Dorsolateral prefrontal cortex (tissue), 122 donors: ENCODE measurements at places on chromosomes 6 and 20.

DNA sequence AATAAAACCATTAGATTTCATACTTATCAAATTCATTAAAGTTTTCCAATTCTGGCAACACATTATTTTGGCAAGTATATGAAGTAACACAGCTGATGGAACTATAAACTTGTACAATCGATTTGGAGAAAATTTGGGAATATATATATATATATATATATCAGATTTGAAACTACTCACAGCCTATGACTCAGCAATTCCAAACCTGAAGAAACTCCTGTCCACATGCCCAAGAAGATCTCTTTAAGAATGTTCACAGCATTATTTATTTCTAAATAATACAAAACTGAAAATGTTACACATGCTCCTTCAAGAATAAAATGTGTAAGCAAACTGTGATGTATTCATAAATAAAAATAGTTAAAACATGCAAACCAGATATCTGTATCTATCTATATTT lies 270.1 kb downstream of the TFAP2A start:
- no peak for DNase-seq

DNA sequence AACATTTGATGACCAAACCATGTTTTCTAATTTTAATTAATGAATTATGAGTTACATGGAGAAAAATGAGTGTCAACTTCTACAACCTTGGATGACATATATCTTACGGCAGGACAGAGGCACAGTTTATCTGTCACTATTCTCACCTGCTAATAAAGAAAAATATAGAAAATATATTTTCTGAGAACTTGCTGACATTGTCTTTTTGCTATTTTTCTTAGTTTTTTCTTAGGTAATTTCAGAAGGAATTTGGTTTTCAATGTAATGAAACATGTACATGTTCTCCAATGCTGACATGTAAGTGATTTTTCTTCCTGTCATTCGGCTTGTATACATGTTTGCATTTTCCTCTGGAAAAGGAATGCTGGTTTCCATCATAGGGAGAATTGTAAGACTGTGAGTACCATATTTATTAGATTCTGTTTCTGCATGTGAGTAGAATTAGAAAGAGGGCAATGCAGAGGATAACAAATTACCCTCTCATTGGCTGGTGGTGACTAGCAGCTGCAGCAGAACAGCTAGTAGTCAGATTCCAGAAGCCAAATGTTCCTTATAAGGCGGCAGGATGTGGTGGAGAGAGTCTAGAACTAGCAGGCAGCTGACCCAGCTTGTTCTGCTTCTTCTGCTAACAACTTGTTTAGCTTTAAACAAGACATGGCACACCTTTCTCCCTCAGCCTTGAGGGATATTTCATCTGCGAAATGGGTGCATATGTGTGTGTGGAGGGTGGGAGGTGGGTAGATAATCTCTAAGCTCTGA lies 132.8 kb upstream of the SPACA1 start:
- DNase-seq, result no peak

DNA sequence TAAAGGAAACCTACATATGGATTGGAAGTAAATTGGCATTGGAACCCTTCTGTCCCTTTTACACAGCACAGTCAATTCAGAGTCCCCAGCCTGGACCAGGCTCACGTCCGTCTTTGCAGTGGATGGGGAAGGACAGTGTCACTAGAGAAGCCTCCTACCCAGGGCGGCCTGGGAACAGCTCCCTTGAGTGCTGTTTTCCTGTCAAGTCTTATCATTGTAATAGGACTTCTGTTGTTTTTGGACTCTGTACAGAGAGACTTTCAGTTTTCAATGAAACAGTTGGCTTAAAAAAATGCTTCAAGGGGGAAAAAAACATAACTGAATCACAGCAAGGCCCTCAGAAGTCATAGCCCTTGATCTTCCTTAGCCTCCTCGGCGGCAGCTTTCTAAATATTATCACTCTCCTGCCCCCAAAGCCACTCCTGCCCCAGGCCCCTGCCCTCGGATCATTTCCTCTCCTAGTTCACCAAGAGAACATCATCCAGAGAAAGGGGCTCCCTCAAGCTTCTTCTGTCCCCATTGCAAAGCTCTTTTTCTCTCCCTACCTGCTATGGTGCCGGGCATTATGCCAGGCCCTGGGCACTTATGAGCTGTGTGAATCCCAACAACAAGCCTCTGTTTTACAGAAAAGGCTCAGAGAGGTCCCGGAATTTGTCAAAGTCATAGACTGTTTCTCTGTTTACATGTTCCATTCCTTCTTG lies 37.8 kb upstream of the CNKSR3 start:
- no peak for DNase-seq

DNA sequence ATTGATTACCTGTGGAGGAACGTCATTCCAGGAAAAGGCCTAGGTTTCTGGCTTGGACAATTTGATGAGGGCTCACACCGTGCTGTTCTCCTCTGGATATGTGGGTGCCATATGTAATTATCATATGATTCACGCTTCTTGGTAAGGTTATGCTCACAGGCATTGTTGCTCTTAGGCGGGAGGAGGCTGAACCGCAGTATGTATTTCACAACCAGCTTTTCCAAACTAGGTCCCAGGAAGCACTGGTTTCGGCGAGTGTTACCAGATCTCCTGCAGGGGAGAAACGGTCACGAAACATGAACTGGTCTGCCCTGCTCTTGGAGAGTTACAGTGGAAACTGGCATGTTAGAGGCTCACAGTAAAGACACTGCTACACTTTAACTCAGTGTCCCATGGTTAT lies 793 bp upstream of the FAM50B start:
- no peak for DNase-seq

DNA sequence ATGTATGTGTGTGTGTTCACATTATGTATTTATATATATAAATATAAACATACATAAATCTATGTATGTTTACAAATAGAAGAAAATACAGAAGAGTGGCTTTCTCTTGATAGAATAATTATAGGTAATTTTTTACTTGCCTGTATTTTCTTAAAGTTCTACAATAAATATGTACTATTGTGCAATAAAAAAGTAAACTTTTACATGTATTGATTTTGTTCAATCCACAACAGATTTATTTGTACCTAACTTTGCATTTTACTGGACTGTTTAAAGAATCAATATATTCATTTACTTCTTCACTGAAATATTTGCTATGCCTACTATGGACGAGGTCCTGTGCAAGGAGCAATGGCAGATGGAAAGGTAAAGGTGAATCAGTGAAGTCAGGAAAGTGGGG lies 14.0 kb upstream of the TAB2 start:
- DNase-seq, result no peak

GRCh38 chr6:44854712-44855443 lies 467.4 kb downstream of the CDC5L start:
- no peak for DNase-seq

GRCh38 chr20:52340036-52340634 lies 148.6 kb upstream of the ZFP64 start:
- DNase-seq, result no peak

DNA sequence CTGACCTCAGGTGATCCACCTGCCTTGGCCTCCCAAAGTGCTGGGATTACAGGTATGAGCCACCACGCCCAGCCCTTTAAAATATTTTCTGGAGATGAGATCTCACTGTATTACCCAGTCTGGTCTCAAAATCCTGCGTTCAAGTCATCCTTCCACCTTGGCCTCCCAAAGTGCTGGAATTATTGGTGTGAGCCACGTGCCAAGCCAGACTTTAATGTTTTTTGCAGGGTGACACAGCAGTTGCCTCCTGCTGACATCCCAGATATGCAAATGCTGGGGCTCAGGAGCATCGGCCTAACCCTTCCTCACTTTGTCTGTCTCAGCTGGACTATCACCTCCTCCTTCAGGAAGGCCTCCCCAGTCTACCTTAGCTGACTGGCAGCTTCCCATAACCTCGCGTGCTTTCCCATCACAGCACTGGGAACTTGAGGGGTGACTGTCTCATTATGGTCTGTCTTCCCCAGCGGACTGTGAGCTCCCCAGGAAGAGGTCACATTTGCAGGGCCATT lies 14.3 kb upstream of the ID1 start:
- DNase-seq, result no peak

- no peak for DNase-seq
Measured at GRCh38 chr6:20153194-20153593, 59.1 kb downstream of the MBOAT1 start.

DNA sequence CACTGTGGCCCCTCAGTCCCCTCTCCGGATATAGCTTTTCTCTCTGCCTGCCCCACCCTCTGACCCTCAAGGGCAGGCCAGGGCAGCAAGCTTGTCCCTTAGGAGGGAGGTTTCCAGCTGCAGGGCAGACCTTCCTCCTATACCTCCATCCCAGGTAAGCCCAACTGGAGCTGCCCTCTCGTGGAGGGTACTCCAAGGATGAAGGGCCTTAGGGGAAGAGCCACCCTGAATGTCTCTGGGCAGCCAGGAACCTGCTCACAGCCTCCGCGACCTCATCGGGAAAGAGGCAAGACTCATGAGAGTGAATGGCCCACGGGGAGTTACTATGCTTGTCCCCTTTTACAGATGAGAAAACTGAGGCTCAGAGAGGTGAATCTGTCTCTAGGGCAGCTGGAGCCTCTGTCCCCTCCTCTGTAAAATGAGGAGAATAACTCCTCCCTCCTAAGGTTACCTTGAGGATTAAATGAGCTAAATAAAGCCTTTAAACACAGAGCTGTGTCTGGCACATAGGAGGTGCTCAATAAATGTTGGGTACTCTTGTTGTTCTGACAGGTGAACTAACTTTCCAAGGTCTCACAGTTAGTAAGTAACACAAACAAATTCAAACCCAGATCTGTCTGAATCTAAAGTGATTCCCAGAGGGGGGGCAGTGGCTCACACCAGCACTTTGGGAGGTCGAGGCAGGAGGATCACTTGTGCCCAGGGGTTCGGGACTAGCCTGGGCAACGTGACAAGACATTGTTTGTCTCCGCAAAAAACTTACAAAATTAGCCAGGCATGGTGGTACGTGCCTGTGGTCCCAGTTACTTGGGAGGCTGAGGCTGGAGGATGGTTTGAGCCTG lies 12.1 kb downstream of the SRXN1 start:
- DNase-seq, result no peak

DNA sequence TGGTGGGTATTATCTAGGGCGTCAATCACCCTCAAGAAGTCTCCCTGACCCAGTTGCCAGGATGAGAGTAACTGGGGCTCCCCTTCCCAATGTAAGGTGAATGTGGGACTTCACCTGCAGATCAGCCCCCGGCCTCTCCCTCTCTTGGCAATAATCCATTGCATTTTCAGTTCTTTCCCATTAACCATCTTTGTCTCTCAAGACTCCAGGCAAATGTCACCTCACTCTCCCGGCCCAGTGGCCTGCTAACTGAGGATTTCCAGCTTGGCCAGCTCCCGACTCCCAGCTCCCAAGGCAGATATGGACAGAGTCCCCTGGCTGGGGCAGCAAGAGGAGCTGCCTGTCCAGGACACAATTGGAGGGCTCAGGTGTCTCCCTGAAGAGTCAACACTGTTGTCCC lies 7.3 kb downstream of the ETV7 start:
- no peak for DNase-seq

DNA sequence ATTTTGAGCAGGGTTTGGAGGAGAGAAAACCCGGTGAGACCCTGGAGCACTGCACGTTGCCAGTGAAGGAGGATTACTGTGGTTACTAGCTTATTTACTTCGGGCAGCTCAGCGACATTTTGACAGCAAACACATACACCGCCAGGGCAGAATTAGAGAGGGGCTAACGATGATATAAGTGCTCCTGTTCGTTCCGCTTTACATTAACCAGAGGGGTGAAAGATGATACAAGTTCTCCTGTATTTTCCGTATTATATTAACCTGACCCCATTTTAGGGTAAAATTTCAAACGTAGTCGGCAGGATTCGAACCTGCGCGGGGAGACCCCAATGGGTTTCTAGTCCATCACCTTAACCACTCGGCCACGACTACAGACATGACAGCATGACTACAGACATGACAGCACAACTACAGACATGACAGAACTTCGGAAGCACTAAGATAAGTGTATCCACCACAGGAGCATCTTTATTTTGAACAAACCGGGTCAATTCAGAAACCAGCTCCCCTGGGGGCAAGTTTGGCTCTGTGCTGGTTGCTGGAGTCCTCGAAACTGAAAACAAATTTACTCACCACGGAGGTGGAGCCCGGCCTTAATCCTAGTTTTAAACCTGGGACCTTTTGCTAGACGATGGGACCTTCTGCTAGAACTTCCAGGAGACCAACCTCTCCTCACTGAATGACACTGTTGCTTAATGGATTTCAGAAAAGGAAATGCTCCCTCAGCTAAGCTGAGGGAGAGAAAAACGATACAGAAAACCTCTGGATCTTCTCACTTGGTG lies 80.4 kb upstream of the ZNF184 start:
- no peak for DNase-seq

GRCh38 chr6:15936503-15936902 lies 192.4 kb upstream of the MYLIP start:
- DNase-seq, result no peak

- no peak for DNase-seq
Measured at GRCh38 chr6:8149350-8149749, 47.0 kb upstream of the EEF1E1 start.

- no peak for DNase-seq
Measured at GRCh38 chr6:133704371-133704770, 184.5 kb upstream of the TCF21 start.

GRCh38 chr20:21083825-21084325 lies 22.3 kb downstream of the LINC00237 start:
- no peak for DNase-seq

DNA sequence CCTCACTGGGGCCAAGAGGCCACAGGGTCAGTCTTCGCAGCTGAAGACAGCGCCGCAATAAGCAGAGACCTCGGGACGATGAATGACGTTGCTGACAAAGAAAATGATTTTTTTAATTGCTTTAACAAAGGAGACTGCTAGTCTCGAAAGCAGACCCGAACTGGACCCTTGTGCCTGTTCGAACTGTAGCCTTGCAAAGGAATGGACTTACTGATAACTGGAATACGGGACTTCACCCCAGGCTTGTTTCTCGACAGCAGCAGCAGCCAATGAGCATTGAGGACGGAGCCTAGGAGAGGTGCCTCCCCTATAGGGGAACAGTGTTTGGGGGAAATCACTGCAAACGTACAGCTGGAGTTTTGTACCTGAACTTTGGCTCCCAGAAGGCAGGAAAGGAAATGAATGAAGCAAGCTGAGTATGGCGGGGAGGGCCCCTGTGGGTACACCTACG lies 1.3 kb upstream of the TAF4 start:
- DNase-seq, result no peak

DNA sequence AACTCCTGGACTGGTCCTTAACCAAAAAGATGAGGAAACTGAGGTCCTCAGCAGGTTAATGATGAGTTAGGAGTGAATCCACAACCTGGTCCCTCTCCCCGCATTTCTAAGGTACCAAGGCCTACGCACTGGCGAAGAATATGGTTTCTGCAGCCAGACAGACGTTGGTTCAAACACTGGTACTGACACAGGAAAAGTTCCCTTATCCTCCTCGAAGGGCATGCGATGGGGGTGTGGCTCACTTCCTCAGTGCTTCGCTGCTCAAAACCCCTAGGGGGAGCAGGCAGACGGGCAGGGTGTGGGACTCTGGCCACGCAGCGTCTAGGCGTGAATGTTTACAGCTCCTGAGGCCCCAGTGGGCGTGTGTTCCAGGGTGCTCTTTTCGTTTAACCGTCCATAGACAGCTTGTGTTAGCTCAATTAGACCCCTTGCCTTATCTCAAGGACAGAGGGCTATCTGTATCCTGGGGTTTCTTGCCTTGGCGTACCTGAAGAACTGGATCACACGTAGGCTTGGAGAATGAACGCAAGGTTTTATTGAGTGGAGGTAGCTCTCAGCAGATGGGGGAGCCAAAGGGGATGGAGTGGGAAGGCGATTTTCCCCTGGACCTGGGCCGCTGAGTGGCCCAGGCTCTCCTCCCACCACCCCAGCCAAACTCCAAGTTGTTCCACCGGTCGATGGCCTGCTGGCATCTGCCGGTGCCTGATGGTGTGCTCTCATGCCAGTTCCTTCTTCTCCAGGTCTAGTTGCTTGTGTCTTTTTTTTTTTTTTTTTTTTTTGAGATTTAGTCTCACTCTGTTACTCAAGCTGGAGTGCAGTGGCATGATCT lies 31.8 kb upstream of the PTPN1 start:
- no peak for DNase-seq
